Hippocampal formation (tissue), 2 donors: ENCODE measurements at places on chromosomes 3 and 15.

DNA sequence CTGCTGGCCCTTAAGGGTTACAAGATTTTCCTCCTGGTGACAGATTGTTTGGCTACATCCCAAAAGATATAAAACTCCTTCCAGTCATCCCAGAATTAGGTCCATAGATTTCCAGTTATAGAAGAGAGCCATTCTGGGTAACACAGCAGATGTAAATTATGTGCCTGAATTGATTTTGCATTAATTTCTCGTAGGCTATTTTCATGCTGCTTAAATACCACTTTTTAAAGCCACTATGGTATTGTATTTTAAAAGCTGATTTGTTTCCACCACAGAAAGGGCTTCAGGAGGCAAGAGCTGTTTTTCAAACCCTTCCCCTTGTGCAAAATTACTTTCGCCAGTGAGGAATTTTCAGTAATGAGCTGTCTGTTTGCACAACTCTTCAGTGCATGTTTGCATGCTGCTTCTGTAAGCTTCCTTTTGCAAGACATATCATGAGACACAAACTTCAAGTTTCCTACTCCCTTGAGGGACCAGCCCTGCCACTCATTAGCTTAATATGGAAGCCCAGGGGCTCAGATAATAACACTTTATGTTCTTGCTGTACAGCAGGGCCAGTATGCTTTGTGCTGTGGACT, 105.4 kb upstream of the TNIK start:
- no peak for DNase-seq

DNA sequence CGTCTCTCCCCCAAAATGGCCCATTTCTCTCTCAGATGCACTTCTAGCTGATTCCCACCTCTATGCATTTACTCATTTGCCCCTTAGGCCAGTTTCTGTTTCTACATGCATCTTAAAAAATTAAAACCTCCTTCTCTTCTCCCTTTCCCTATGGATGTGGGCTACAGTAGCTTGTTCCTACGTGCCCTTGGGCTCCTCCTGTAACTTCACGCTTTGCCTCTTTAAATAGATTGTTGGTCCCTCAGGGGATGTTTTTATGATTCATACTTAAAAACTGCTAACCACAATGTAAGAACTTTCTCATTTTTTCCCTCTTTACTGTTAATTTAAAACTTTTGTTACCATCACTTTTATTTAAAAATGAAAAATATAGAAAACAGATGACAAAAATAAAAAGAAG, 185.6 kb upstream of the MRPL3 start:
- no peak for DNase-seq

DNA sequence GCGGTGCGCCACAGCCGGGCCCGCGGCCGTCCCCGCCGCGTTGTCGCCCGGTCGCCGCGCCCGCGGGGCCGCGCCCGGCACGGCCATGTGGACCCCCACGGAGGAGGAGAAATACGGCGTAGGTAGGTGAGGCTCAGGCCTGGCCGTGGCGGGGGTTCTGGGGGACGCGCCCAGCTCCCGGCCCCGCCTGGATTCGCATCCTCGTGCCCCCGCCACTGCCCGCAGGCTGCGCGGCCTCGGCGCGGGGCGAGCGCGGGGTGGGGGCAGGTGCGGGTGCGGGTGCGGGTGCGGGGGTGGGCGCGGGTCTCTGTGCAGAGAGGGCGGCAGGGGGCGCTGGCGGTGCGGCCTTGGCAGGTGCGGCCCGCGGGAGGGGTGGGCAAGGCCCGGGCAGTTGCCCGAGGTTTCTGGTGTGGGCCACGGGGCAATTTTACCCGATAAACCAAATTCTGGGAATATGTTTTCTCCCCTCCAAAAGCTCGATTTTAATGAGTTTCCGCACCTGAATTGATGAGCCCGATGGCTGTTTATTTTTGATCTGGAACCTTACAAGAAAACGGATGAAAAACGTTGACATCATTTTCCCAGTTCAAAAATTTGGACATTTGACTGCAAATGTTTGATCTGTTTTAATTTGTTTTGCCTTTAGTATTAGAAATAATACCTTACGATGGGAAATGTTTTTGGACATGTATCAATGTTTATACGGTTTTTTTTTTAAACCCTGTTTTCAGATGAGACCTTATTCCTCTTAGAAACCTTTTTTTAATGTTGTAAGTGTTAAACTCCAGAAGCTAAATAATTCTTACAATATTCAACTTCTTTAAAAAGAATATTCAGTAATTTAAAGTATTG, 678 bp downstream of the DOCK3 start:
- peak; percentile 23 for DNase-seq

GRCh38 chr15:62781081-62781497, 261.5 kb upstream of the TPM1 start:
- DNase-seq: no peak

DNA sequence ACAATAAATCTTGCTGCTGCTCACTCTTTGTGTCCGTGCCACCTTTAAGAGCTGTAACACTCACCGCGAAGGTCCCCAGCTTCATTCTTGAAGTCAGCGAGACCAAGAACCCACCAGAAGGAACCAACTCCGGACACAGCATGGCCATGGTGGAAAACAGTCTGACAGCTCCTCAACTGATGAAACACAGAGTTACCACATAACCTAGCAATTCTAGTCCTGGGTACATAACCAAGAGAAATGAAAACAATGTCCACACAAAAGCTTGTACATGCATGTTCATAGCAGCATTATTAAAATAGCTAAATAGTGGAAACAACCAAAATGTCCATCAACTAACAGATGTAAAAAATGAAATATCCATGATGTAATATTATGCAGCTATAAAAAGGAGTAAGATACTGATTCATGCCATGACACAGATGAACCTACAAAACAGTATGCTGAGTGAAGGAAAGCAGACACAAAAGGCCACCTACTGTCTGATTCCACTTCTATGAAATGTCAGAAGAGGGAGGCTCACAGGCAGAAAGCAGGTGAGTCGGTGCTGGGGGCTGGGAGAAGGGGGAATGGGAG, 36.8 kb downstream of the VGLL4 start:
- no peak for DNase-seq

- peak; percentile 36 for DNase-seq
Observed at GRCh38 chr15:80070840-80071239, 11.4 kb downstream of the ZFAND6 start.

DNA sequence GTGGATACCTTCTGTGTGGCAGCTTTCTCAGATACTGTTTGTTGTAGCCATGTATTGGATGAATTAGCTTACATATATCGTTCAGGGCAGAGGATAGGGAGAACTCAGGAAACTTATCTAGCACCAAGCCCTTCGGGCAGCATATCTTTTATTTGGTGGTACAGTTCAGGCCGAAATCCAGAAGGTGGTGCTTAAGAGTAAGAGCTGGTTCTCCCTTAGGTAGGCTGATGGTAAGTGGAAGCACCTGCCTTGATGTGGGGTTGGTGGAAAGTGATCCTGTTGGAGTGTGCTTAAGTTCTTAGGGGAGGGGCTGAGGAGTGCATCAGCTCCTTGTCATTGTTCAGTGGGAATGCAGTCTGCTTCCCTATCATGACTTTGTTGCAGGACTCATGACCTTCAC, 187.5 kb downstream of the DOCK3 start:
- DNase-seq: no peak

DNA sequence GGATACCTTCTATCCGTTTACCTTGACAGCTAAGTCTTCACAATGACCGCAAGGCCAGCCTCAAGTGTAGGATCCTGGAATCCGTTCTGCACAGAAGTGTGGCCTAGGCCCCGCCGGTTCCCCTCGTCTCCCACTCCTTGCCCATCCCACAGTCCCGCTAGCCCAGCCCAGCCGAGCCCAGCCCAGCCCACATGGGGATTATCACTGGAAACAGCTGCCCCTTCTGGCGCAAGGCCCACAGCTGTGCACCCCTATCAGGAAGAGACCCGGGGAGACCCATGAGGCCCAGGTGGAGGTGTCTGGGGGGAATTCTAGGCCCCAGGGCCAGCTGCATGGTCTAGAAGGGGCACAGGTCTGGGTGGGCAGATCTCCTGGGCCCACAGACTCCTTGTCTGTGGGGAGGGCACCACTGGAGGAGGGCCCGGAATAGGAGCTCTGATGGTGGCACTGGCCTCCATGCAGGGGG, 27.9 kb upstream of the KLF13 start:
- DNase-seq: no peak

- DNase-seq: no peak
Observed at GRCh38 chr3:2517500-2518172, 419.0 kb downstream of the CNTN4 start.

DNA sequence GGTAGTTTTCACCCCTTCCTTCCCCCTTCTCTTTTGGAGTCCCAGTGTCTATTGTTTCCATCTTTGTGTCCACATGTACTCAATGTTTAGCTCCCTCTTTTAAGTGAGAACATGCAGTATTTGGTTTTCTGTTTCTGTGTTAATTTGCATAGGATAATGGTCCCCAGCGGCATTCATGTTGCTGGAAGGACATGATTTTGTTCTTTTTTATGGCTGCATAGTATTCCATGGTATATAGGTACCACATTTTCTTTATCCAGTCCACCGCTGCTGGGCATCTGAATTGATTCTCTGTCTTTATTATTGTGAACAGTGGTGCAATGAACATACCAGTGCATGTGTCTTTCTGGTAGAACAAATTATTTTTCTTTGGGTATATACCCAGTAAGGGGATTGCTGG, 7.7 kb upstream of the HDGFL3 start:
- no peak for DNase-seq

DNA sequence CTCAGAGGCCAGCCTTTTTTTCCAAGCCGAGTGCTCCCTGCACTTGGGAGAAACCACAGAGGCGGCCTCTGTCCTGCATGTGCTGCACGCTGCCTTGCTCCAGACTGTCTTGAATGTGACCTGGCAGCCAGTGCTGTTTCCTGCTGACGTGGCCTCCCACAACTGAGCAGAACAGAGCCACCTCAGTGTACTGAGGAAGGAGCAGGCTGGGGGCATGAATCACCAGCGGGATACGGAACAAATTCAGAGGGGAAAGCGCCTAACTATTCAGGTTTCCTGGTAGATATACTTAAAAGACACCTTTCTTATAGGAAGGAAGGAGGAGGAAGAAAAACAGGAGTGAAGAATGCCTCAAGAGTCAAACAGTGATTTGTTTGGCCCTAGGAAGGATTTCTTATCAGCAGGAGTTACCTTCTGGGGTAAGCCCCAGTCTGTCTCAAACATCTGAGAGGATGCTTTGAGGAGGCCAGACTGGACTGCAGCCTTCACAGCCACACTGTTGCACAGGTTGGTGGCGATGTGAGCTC, 114.0 kb downstream of the FNDC3B start:
- DNase-seq: peak; percentile 47

- DNase-seq: no peak
Observed at GRCh38 chr15:83746231-83746630, 92.3 kb downstream of the ADAMTSL3 start.

- DNase-seq: no peak
Observed at GRCh38 chr3:119235151-119235550, 5.5 kb downstream of the B4GALT4 start.

DNA sequence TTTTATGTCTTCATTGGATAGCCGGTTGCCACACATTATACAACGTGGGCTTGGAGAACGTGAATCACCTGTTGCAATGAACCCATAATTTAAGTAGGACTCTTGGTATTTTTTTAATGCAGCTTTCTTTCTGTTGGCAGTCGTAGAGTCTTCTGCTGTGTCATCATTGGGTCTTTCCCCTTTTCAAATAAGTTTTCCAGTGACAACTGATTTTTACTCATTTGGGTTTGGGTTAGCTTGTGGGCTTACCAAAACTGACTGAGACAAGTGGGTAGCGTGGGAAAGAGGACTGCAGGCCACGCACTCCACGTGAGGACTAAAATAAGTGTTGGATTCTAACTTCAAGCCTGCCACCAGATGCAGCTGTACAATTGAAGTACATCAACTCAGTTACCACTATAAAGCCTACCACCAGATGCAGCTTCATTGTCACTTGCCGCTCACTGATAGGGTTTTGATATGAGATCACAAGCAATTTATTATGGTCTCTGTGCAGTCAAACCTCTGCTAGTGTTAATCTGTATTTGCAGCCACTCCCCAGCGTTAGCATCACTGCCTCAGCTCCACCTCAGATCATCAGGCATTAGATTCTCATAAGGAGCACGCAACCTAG, 6.4 kb upstream of the CAPN7 start:
- no peak for DNase-seq

GRCh38 chr3:114418107-114418506, 124.3 kb downstream of the TIGIT start:
- no peak for DNase-seq

- no peak for DNase-seq
Observed at GRCh38 chr15:51668446-51668845, 12.9 kb upstream of the SCG3 start.

DNA sequence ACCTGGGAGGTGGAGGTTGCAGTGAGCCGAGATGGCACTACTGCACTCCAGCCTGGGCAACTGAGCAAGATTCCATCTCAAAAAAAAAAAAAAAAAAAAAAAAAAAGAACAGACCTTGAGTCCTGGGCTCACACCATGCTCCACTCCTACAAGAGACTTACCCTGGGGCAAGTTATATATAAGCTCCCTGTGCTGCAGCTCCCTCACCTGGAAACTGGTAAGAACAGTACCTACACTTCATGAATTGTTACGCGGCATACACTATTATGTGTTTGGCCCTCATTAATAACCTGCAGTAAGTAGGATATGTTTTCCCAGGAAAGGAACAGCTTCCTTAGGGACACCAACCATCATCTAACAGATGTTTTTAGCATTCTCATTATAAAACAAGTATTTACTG, 119.6 kb downstream of the FMN1 start:
- no peak for DNase-seq

DNA sequence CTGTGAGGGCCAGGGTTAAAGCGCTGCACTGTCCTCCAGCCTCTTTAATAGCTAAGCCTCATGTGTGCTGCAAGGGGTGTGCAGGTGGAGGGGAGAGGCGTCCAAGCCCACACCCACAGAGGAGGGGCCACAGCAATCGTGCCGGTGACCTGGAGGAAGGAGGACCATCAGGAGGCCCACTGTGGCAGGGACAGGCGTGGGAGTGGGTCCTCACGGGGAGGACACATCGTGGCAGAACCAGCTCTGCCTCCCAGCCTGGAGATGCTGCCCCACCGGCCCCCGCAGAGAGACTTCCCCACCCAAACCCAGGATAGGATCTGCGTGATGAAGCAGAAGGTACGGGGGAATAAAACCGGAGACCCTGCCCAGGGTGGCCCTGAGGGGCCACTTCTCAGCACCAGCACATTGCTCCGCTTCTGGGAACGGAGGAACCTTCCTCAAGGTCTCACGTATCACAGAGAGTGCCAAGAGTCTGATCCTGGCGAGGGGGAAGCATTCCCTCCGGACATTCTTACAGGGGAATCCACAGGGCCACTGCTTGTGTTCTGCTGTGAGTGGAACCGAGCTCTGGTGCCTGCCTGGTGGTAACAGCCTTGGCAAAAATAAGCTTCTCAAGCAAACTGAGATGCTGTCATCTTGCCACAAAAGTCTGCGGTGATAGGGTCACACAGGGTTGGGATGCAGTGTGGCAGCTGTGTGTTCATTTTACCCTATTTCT, 199.8 kb downstream of the XXYLT1 start:
- no peak for DNase-seq
